ENCODE measurements at places on chromosomes 6 and 20.

GRCh38 chr6:144215402-144215931, 65.2 kb downstream of the STX11 start:
- peak; percentile 7 for DNase-seq

GRCh38 chr6:143822584-143823024, 20.5 kb upstream of the LTV1 start:
- no peak for DNase-seq

- DNase-seq, result no peak
Measured at GRCh38 chr6:151826517-151827142, 19.1 kb downstream of the ESR1 start.

DNA sequence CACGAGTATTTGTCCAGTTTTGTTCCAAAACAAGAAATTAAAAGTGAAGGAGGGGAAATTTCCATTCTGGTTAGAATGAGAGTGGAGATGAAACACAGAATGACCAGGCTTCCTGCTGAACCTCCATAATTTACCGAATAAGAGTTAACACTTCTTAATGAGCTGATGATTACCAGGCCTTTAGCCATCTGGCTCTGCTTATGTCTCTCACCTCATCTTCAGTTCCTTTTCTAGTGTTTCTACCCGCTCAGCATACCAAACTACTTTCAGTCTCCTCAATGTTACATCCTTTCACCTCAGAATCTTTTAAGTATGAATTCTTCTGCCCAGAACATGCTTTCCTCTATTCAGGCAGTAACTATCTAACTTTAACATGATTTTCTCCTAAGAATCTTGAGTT, 209.0 kb upstream of the RSPO3 start:
- no peak for DNase-seq

GRCh38 chr20:17680836-17681725, 961 bp downstream of the RRBP1 start:
- no peak for DNase-seq

- no peak for DNase-seq
Measured at GRCh38 chr6:105810105-105810921, 275.8 kb upstream of the PRDM1 start.

GRCh38 chr20:8228315-8228714, 96.2 kb downstream of the PLCB1 start:
- DNase-seq, result no peak

DNA sequence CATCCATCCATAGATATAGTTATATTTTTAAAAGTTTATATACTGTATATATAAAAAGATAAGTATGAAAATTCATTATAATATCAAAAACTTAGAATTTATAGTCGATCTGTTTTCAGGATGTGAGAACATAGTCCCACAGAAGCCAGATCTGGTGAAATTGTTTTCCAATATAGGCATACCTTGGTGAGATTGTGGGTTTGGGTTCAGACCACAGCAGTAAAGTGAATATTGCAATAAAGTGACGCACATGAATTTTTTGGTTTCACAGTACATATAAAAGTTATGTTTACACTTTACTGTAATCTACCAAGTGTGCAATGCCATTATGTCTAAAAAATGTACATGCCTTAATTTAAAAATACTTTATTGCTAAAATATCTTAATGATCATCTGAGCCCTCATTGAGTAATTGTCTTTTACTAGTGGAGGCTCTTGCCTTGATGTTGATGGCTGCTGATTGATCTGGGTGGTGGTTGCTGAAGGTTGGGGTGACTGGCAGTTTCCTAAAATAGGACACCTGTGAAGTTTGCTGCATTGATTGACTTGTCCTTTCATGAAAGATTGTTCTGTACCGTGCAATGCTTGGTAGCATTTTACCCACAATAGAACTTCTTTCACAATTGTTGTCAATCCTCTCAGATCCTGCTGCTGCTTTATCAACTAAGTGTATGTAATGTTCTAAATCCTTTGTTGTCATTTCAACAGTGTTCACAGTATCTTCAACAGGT, 29.8 kb downstream of the AIG1 start:
- no peak for DNase-seq

- no peak for DNase-seq
Measured at GRCh38 chr20:39785252-39785917, 823.2 kb downstream of the DHX35 start.

DNA sequence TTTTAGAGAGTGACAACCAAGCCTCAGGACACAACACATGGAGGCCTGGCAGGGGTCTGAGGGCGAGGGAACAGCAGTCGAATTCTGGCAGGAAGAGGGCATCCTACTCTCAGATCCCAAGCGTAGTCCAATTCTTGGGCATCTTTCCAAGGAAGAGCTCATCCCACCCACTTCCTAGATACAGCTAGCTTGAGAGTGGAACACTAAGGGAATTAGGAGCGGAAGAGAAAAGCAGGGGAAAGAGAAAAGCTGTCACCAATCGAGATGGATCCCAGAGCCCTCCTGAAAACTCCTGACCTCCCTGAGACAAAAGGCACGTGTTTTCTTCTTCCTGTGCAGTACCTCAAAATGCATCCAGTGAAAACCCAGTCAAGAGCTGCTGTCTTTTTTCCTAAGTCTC, 67.1 kb downstream of the GFOD1 start:
- no peak for DNase-seq

DNA sequence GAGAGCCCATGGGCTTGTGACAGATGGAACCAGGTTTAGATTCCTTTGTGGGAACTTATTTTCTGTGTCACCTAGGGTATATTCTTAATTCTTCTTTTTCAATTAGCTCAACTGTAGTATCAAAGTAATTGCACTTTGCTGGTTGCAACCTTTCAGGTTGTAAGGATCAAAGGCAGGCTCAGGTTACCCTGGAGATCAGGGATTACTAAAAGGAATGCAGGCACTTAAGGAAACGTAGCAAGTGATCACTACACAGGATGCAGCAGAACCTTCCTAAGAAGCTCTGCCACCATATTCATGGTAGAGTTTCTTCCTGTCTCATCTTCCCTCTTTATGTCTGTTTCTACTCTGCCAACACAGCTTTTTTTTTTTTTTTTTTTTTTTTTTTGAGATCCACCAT, 133.2 kb upstream of the JAG1 start:
- no peak for DNase-seq

GRCh38 chr6:168699631-168700295, 258.8 kb downstream of the SMOC2 start:
- DNase-seq, result no peak

DNA sequence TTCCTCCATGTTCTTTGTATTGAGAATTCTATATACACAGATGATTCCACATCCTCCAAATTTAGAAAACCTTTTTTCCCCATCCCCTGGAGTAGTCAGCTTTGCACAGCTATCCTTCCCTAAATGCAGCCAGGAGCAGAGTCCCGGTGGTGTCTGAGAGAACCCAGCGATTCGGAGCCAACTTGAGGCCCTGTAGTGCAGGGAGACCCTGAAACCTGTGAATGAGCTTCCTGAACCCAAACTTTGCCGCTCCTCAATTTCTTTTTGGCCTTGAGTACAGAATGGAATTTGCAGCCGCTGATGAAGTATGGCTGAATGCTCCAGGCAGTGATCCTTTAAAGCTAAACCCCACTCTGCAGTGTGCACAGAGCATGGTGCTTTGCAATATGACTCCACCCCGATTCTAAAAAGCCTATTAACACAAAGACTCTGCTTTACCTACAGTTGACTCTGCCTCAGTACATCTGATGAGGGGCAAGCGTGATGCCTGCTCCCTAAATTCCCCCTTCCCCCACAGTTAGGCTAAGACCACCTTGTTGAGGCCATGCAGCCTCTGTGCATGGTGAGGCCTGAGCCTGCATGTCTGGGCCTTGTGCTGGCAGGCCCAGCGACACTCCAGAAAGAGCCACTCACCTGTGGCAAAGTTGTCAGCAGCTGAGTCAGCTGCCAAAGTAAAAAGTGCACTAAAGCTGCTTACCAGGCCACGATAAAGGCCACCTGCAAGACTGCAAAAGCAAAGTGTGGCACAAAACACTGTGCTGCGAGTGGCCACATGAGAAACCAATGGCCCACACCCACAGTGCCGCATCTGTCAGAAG, 82.1 kb downstream of the PLEKHG1 start:
- no peak for DNase-seq

DNA sequence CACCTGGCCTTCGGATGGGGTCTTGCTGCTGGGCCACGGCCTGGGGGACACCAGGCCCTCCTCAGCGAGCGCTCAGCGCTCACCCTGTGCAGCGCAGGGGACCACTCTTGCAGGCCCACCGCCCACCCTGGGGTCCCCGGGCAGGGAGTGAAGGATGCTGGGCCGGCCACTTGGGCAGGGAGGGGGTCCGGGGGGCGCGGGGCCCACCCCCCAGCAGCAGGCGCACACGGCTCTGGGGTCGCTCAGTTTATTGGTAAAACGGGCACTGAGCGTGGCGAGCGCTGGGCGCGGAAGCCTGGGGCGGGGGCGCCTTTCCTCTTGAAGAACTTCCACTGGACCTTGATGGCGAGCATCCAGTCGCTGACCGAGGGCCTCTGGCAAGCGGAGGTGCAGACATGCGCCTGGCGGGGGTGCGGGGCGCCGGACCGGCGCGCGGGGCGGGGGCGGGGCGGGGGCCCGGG, 11.1 kb downstream of the EEF1A2 start:
- DNase-seq, result no peak

DNA sequence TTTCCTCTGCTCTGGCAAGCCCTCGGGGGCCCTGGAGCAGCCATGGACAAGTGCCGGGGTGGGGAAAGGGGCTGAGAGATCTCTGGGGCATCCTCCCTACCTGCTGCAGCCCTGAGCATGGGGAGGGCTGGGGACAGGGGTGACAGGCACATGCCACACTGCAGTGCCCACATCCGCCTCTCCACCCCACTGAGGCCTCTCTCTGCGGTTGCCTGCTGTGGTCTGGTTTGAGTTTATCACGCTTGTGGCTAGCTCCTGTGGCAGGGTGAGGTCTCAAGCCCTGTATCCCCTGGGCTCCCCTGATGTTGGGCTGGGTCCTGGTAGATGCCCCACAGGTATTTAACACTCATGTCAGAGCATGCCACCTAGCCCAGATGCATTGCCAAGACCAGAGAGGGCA, 52.9 kb upstream of the MLN start:
- no peak for DNase-seq

- no peak for DNase-seq
Measured at GRCh38 chr6:88662163-88662580, 301.2 kb downstream of the RNGTT start.

GRCh38 chr6:83470001-83470400, 39.1 kb upstream of the ME1 start:
- no peak for DNase-seq

DNA sequence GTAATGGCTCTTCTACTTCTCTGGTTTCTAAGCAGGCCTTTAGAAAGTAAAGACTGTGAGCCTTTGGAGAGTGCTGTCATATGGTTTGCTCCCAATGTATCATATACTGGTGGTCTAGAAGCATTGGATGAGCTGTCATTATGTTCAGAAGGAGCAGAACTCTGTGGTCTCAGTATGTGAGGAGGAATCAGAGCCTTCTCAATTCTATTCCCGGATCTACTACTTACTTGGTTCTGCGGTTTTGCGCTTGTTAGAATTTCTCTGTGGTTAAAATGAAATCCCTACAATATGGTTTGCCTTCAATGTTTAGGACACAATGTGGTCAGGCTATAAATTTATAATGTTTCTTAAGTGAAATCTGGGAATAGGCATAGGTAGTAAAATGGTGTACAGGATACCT, 64.6 kb downstream of the RWDD2A start:
- DNase-seq, result no peak

DNA sequence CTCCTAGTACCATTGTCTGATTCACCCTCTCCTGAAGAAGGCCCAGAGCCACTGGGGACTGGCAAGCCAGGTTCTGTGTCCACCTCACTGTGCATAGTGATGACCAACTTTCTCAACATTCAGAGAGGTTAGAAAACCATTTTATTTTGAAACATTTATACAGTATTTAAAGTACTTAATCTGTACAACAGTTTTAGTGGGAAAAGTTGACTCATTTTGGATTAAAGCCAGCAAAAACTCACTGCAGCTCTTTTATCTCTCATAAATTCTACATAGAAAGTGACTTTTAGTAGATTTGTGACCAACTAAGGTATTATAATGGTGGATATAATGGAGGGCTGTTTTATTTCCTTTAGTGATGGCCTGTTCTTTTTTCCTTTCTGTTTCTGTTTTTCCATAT, 9.7 kb downstream of the TULP4 start:
- peak; percentile 12 for DNase-seq

GRCh38 chr6:108497883-108498282, 62.8 kb upstream of the FOXO3 start:
- no peak for DNase-seq

DNA sequence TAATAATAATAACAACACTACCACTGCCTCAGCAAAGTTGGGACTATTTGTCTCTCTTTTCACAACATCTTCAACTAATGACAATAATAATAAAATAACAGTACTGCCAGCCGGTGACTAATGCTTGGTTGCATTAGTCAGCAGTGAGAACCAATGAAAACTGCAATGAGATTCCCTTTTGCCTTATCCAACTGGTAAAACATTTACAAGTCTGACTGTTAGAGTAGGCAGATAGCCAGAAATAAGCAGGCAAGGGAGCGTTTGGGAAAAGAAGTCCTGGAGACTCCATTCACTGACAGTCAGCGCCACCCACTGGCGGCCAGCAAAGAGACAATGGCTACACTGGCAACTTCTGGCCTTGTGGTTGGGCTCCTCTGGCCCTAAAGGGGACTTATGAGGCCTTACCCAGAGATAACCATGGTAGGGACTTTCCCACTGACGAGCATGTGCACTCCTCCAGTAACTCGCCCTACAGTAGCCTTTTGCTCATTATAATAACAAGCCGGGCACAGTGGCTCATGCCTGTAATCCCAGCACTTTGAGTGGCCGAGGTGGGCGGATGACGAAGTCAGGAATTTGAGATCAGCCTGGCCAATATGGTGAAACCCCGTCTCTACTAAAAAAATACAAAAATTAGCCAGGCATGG, 3.4 kb upstream of the NSFL1C start:
- peak; percentile 72 for DNase-seq

DNA sequence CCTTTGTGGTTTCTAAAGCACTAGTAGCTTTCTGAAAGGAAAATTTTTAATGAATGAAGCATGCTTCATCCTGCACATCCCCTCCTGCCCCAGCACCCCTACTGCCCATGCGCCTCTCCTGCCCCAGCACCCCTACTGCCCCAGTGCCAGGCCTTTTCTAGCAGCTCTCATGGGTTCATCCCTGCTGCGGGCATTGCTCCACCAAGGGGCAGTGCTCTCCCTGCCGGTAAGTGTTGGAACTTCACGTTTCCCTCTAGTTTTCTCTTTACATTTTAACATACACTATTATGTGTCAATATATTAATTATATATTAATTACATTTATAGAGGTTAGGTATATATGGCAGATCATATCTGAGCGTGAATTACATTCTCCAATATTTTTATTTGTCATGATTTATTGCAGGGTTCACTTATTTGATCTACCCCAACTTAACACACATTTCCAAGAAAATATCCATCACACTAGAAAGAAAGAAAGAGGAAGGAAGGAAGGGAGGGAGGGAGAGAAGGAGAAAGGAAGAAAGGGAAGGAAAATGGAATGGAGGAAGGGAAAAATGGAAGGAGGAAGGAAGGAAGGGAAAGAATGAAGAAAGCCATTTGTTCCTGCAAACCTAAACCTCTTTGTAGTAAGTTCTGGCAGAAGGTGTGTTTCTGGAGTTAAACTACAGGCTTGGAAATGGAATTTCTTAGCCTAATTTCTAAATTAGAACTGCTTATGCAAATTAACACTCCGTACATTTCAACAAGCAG, 46.8 kb downstream of the CEP43 start:
- no peak for DNase-seq

GRCh38 chr6:123017104-123017682, 21.2 kb downstream of the CLVS2 start:
- no peak for DNase-seq

- no peak for DNase-seq
Measured at GRCh38 chr20:19768325-19768842, 10.3 kb downstream of the RIN2 start.
